ENCODE measurements at places on chromosomes 16 and 17.

GRCh38 chr17:62110923-62111484 lies 45.9 kb upstream of the MED13 start:
- DNase-seq: no peak

DNA sequence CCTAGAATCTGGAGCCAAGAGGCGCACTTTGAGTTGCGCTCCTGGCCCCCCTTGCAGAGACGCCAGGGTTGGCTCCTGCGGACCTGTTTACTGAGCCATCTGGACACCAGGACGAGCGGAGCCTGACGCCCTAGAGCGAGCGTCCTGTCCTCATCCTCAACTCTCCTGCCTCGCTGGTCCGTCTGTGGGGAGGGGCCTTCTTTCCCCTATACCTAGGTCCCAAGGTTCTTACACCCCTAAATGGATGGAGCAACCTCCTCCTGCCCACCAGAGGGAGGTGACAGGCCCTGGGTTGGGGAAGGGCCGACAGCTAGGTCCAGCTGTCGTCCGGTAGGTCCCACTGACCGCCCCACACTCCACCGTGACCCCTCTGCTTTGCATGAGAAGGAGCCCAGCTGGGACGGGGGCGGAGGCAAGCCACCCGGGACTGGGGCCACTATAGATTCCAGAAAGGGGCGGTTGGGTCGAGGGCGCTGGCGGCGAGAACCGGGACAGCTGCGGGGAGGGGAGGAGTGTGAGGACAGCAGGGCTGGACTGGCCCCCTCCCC lies 3.1 kb upstream of the LHX1 start:
- DNase-seq: no peak

GRCh38 chr17:41965694-41966462 lies 717 bp upstream of the CNP start:
- DNase-seq: no peak

DNA sequence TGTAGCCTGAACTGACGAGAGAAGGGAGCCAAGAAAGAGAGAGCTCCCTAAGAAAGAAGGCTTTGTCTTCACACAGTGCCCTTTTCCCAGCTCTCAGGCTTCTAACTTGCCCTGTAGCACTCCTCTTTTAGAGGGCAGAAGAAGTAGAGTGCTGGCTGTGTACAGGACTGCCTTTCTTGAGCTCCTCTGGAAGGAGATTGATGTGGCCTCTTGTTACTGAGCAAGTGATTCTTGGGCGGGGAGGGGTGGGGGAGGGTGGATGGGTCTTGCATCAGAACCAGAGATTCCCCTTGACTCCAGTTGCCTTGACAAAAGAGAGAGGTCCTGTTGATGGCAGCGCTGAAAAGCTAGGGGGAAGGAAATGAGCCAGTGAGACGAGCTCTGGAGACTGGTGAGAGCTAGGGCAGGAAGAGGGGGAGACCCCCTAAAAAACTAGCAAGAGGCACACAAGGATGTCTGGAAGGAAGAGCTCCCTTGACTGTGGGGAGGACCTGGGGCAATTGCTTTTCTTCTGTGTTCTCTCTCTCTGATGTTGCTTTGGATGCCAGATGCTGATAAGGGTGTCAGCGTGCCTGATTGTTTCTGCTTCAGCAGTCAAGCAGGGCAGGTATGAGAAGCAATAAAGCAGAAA lies 18.4 kb downstream of the GPR179 start:
- no peak for DNase-seq

DNA sequence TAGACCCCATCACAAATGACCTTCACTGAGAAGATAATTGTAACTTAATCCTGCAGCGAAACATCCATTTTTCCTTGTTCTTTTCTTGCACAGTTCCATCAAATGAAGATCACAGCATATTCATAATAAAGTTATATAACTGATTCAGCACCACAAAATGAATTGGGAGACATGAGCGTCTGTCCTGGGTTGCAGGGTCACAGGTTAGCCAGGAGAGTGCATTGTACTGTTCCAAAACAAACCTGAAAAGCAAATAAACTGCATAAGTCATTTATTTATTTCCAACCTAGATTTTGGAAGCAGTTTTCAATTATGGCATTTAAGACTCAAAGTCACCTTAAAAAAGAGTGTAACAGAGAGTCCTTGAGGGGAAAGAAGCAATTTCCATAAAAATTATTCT lies 18.6 kb upstream of the INTS2 start:
- no peak for DNase-seq

DNA sequence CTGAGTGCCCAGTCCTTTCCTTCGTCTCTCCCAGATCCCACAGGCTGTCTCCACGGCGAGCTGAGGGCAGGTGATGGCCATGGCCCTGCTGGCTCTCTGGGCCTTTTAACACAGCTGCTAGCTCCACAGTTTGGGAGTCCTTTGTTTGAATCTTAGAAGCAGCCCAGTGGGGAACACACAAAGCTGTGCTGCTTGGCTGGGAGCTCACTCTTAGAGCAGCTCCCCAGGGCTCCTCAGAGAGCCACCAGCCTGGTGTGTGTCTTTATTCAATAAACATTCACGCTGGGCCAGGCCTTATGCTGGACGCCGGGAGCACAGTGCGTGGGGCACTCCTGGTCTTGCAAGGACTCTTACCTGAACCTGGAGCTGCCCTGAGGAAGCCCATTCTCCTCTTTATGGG lies 29.7 kb downstream of the WNT3 start:
- no peak for DNase-seq

- peak; percentile 10 for DNase-seq
These were observed 13.4 kb downstream of the GINS2 start for GRCh38 chr16:85675251-85675874.

- DNase-seq: no peak
These were observed 22.3 kb downstream of the ARHGAP27 start for GRCh38 chr17:45410144-45411091.

DNA sequence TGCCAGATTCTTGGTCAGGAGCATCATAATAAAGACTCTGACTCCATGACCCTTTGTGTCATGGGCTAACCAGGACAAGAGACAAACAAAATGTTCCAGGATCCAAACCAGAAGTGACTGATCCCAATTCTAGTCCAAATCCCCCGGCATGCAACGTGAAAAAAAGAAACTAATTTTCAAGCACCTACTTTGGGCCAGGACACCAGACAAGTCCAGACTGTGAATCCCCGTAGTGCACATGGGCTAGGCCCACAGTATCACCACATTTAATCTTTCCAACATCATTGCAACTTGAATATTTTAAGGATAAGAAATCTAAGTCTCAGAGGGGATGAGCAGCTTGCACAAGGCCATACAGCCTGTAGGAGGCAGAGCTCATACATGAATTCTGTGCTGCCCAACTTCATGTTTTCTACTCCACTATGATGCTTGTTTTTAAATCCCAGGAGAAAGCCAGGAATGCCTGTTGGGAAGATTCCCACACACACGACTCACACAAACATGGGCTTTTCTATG lies 365.7 kb downstream of the NPIPA8 start:
- no peak for DNase-seq

DNA sequence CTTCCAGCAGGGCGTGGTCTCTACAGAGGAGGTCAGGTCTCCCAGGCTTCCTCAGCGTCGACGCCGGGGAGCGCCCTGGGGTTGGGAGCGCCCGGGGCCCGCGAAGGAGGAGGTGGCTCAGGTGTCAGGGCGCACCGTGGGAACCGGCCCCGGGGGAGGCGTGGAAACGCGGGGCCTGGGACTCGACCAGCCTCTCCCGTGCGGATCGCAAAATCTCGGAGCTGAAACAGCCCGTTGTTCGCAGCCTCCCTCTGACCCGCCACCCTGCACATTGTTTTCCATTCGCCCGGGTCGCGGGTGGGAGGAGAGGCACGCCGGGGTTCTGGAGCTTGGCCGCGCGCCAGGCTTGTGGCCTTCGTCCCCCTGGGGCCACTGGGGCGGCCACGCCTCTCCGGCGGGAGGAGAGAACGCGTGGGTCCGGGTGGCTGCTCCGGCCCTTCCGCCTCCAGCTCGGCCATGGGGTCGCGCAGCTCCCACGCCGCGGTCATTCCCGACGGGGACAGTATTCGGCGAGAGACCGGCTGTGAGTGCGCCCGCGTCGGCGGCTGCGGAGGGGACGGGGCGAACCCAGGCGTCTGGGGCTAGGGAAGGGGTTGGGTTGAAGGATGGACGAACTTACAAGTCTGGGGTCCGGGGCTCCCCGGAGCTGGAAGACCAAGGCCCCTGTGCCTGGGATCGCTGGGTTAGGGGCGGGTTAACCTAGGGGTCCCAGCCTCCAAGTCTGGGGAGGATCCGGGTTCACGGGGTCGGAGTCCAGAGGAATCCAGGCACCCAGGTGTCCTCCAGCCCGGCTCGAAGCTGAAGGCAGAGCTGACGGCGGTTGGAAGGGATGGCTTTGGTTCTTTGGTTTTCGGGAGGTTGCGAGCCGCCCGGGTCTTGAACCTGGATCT lies at the start of gene CHP2:
Gene CHP2, plus strand, starts transcription at position 433 of the 890 bp plus-strand sequence. Its CDS starts 24 bp downstream, at position 457.
- DNase-seq: no peak

DNA sequence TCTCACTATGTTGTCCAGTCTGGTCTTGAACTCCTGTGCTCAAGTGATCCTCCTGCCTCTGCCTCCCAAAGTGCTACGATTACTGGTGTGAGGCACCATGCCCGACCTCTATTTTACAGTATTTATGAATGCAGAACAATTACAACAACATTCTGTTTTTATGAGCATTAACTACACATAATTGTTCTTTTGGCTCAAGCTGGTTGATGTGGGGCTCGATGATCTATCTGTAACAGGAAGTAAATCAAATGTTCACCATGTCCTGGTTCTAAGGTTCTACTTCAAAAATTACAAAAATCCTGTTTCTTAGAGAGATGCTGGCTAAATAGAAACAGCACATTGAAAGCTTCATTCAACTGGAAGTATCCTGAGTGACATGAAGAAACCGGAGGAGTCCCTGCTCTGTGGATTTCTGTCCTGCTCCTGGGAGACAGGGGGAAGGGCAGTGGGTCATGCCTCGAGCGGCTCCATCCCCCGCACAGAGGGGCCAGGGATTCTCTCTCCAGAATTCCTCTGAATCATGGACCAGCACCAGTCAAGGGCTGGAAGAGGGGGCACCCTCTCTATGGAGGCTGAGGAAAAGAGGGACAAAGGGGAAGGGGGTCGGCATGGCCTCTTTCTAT lies 31.5 kb downstream of the FA2H start:
- DNase-seq: no peak
